HCT116 (cell line): ENCODE measurements at places on chromosomes 12 and 14. TPM values are rescaled to one million over a fixed set of nuclear protein-coding genes. Genes with fewer than 3 reads are reported as not detected.

DNA sequence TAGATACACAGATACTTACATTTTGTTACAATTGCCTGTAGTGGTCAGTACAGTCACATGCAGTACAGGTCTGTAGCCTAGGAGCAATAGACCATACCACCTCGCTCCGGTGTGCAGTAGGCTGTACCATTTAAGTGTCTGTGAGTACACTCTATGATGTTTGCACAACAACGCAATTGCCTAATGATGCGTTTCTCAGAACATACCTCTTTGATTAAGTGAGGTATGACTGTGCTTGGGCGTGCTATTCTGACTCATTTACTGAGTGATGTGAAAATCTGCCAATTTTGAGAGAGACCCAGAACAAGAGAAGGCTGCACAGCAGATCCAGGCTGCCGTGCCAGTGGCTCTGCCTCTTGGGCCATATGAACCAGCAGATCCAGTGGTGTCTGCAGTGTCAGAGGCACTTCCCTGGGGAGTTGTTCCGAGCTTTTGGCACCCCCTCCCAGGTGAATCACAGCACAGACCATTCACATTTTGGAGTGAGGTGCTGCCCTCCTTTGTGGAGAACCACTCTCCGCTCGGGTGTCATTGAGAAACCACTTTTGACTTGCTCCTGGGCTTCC, 20.4 kb downstream of the DLK1 start:
- H3K4me1 ChIP-seq: peaks cover 9% of the 10 kb centered on the region
- no peak overlapping the region for H3K4me3 ChIP-seq
- H3K36me3 ChIP-seq: no peaks in the 10 kb centered on the region
- H3K27ac ChIP-seq: no peak overlapping the region
- peak; percentile 45 for DNase-seq

DNA sequence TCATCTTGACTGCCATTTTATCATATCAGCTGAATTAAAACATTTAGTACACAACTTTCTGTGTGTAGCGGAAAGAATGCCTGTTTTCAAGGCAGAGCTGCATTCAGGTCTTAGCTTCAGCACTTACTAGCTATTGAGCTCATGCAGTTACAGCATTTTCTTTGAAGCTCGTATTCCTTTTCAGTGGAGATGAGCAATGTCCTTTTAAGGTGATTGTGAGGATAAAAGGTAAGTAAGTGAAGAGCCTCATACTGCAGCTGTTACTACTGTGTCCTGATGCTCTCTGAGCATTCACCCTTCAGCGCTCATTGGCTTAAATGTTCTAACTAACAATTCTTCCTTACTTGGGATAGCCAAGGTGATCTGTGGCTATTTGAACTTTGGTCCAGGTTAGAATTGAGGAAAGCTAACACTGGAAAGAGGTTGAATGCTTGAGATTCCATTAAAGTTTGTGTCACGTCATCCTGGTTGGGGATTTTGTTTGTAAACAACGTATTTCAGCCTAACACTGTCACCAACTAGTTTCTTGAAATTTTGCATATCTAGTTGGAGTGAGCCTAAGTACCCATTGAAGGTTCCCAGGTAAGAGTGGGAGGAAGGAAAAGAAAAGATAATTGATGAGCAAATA, 71.4 kb downstream of the PAPOLA start:
- H3K27ac ChIP-seq: no peak overlapping the region
- H3K4me1 ChIP-seq: no peaks in the 10 kb centered on the region
- peaks cover 2% of the 10 kb centered on the region; the same call in 1 of the 2 replicates for H3K36me3 ChIP-seq
- no peak overlapping the region for H3K4me3 ChIP-seq
- no peak for DNase-seq

The KLRC4 gene
- 2.1 TPM for total RNA-seq

GRCh38 chr14:102532204-102532658, 22.7 kb upstream of the ANKRD9 start:
- H3K27ac ChIP-seq: no peak overlapping the region
- peaks cover 17% of the 10 kb centered on the region for H3K4me1 ChIP-seq

- H3K4me1 ChIP-seq: no peaks in the 10 kb centered on the region
- no peaks in the 10 kb centered on the region for H3K36me3 ChIP-seq
- peaks cover 27% of the 10 kb centered on the region for H3K27me3 ChIP-seq
These were observed 242.0 kb downstream of the NEDD1 start for GRCh38 chr12:97148941-97149559.

The MYG1 gene
- total RNA-seq: 104 TPM

GRCh38 chr14:60242429-60242828, 6.6 kb upstream of the PPM1A start:
- no peak for DNase-seq
- no peak overlapping the region for H3K4me3 ChIP-seq
- peaks cover 6% of the 10 kb centered on the region for H3K4me1 ChIP-seq
- H3K27ac ChIP-seq: no peak overlapping the region
- H3K27me3 ChIP-seq: no peaks in the 10 kb centered on the region
- H3K36me3 ChIP-seq: no peaks in the 10 kb centered on the region

The FOXM1 gene
- total RNA-seq: 85.1 TPM

DNA sequence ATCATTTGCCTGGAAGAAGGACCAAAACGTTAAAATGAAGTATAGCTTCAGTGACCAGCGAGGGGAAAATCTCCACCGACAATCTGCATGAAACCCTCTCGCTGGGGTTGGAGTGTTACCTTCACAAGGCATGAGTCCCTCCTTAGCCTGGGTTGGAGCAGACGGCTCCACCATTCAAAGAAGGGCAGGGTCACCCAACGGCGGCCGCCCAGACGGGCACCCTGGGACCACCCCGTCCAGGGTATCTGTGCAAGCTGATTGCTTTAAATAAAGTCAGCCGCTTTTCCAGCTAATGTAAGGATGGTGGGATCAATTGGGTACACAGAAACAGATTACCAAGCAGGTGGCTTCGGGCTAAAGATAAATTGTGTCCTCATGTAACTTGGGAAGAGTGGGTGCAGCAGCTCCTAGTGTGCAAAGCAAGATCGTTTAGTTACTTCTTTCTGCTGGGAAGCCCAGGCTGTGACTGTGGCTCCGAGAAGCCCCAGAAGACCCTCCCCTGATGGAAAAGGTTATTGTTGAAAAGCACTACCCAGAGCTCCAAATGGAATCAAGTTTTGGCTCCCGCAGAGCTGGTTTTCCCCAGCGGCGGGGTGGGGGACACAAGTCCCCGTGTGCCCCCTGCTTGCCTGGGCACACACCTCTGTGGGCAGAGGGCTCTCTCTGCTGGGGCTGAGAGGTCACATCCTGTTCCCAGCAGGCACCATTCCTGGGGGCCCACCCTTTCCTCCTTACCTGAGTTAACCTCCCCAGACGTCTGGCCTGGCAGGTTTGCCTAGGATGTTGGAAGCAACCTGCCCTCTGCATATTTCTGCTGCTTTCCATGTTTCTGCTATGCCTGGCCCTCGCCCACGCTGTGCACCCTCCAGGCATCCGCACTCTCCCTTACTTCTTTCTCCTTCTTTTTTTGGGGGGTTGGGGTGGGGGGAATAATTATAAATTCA, 318.6 kb upstream of the DIO3 start:
- H3K4me1 ChIP-seq: peaks cover 2% of the 10 kb centered on the region; the same call in 1 of the 2 replicates
- no peaks in the 10 kb centered on the region for H3K36me3 ChIP-seq
- no peak for DNase-seq
- no peak overlapping the region for H3K4me3 ChIP-seq

The JAG2 gene
- total RNA-seq: 85.9 TPM

DNA sequence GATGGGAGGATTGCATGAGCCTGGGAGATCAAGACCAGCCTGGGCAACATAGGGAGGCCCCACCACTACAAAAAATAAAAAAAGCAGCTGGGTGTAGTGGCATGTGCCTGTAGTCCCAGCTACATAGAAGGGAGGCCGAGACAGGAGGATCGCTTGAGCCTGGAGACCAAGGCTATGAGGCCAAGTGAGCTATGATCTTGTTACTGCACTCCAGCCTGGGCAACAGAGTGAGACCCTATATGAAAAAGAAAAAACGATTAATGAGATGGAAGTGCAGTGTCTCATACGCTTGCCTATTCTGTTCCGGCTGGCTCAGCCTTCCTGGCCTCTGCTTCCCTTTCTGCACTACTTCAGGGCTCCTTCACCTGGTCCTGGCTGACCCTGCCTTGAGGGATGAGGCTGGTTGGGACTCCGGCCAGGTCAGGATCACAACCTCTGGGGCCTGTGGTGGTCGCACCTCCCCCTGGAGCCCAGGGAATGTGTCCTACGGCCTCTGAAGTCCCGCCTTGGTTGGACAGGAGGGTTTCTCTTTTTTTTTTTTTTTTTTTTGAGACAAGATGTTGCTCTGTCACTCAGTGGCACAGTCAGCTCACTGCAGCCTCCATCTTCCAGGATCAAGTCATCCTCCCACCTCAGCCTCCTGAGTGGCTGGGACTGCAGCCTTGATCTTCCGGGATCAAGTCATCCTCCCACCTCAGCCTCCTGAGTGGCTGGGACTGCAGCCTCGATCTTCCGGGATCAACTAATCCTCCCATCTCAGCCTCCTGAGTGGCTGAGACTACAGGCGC, 10.7 kb downstream of the TEDC1 start:
- H3K4me1 ChIP-seq: no peaks in the 10 kb centered on the region
- no peaks in the 10 kb centered on the region for H3K36me3 ChIP-seq
- no peaks in the 10 kb centered on the region for H3K27me3 ChIP-seq
- no peak for DNase-seq
- no peak overlapping the region for H3K4me3 ChIP-seq
- H3K27ac ChIP-seq: no peak overlapping the region

GRCh38 chr12:77060883-77061240, 4.5 kb downstream of the E2F7 start:
- DNase-seq: no peak
- peaks cover 36% of the 10 kb centered on the region for H3K36me3 ChIP-seq
- no peak overlapping the region for H3K27ac ChIP-seq
- no peak overlapping the region for H3K4me3 ChIP-seq
- H3K27me3 ChIP-seq: no peaks in the 10 kb centered on the region

The CCDC197 gene
- not detected for total RNA-seq

DNA sequence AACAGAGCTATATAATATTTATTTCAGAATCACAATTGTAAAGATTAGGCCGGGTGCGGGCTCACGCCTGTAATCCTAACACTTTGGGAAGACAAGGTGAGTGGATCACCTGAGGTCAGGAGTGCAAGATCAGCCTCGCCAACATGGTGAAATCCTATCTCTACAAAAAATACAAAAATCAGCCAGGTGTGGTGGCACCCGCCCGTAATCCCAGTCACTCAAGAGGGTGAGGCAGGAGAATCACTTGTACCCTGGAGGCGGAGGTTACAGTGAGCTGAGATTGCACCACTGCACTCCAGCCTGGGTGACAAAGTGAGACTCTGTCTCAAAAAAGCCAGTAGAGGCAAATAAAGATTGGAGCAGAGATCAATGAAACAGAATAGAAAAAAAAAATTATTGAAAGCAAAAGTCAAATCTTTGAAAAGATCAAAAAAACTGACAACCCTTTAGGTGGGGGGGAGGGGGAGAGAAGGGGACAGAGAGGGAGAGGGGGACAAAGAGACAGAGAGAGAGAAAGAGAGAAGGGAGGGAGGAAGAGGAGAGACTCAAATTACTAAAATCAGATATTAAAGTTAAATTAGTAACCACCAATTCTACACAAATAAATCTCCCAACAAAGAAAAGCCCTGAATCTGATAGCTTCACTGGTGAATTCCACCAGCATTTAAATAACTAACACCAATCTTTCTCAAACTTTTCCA, 52.4 kb upstream of the AP4S1 start:
- H3K4me1 ChIP-seq: peaks cover 78% of the 10 kb centered on the region
- peak overlapping the region; percentile 36; the same call in 1 of the 2 replicates for H3K27ac ChIP-seq
- no peak overlapping the region for H3K4me3 ChIP-seq
- H3K36me3 ChIP-seq: no peaks in the 10 kb centered on the region

GRCh38 chr12:47885012-47885501, 19.7 kb downstream of the VDR start:
- no peak overlapping the region for H3K27ac ChIP-seq
- peaks cover 9% of the 10 kb centered on the region; the same call in 1 of the 2 replicates for H3K4me1 ChIP-seq
- DNase-seq: no peak
- no peaks in the 10 kb centered on the region for H3K27me3 ChIP-seq
